Fibroblast of pulmonary artery (primary cell): ENCODE measurements at places on chromosomes 1 and 21.

GRCh38 chr1:247111700-247112478, 7.7 kb upstream of the ZNF669 start:
- peak; percentile 47 for DNase-seq

- DNase-seq, result no peak
Observed at GRCh38 chr1:103142461-103142860, 34.1 kb upstream of the COL11A1 start.

DNA sequence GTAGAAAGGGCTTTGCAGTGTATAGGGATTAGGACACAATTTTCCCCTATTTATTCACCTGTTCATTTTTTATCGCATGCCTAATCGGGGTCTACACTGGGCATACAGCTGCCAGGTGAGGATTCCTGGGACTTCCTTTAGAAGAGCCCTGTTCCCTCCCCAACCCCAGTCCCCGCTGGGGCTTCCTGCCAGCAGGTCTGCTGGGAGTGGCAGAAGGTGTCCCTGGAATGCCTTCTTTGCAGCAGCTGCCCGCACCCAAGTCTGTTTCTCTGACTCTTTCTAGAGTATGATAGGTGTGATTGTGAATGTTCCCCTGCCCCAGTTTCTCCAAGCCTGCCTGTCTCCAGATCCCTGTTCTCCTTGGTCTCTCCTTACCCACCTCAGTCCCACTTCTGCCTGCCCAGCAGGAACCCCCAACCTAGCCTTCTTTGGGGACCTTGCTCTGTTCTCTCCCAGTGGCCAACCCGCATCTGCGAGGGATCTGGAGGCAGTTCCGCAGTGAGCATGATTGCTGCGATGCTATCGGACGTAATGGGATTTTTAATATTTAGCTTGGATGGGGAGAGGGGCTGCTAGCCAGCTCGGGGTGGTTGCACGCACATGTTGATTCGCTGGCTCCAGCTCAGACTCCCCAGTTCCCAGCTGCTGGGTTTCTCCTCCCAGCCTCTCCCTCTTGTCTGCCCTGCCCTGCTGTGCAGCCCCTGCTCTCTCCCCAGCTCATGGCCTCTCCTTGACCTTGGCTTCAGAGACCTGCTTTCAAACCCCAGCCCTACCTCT, 79.8 kb downstream of the EPHB2 start:
- no peak for DNase-seq

DNA sequence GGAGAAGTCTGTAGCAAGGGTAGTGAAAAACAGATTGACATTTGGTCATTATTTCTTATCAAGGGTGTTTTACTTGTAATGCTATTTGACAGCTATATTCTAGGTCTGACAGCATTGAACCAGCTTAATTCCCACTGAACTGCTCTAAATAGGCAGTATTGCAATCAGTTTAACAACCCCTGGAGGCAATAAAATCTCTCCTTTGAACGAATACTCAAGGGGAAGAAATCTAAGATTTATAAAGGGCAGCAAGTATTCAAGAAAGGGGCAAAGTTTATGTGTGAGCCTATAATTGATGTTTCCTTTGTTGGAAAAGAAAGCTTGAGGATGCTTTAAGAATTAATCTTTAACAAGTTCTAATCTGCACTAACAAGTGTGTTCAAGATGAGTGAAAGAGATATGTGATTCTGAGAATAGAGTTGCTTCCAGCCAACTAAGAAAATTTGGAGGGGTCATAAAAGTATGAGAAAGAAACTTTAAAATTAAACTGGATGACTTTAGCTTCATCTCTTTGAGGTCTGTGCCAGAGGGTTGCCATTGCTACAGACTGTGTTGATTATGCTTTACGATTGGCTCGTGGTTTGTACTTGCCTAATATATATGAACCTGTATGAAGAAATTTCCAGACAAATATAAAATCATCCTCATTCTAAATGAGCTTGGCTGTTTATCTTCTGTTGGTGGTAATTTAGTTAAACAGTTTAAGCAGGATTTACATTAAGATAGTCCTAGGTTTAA, 72.5 kb downstream of the ZNF326 start:
- DNase-seq, result no peak

DNA sequence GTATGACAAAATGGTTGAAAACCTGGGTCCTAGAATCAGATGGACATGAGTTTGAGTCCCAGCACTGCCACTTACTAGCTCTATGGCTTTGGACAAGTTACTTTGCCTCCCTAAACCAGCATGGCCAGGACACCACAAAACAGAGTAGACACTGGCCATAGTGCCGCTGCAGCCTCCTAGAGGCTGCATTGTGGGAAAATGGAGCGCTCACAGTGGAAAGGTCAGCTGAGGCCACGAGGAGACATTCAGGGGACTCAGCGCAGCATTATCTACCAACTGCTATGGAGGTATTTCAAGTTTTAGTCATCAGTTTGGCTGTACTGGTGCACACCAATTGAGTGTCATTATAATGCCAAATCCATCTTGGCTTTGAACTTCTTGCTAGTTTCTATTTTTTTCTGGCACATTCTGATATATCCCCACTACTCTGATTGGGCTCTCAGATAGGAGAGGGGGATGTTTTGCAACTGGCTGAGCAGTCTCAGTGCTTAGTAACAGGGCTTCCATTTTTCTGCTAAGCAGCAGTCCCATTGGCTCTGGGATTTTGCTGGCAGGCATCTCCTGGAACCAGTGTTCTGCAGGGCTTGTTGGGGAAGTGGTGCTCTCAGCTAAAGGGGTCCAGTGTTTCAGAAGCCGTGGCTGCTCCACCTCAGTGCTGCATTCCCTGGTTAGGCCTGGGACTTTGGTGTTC, 16.2 kb downstream of the NT5C1A start:
- DNase-seq, result no peak

- DNase-seq, result no peak
Observed at GRCh38 chr1:226496453-226497015, 52.0 kb upstream of the STUM start.
